ENCODE measurements at places on chromosomes 5 and 9.

DNA sequence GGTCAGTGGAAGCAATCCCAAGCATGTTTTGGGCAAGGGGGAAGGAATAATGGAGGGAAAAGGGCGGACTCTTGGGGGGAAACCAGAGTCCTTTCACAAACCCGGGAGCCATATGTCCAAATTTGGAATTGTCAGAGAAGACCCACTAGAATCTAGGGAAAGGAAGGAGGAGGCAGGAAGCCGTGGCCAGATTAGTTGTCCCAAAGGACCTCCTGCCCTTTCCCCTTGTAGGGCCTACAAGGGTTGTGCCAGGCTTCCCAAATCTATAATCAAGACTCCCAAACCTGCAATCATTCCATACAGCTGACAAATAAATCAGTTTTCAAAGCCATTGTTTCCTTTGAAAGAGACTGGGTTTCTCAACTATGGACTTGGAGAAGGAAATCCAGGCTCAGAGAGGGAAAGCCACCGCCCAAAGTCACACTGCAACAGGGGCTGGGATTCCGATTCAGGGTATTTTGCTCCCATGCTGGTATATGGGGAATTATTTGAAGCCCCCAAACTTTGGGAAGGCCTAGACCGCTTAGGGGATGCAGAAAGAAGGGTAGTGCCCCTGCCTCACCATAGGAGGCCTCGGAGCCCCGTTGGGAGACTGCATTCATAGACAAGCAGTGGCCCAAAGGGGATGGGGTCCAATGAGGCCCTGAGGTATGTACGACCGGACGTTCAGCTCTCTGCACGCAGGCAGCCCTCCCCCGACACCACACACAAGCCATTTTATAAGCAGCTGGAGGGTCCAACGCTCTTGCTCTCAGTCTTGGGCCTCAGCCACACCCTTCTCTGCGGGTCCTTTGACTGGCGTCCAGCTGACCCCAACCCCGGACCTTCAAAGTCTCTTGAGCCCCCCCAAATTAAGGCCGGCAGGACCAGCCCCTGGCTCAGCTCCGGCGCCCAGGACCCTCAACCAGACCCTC, 815 bp downstream of the ANXA6 start:
- DNase-seq, result peak; percentile 58

- DNase-seq, result peak; percentile 99
Measured at GRCh38 chr9:81492710-81493447, 196.5 kb downstream of the TLE1 start.

- no peak for DNase-seq
Measured at GRCh38 chr5:122412966-122413365, 100.9 kb downstream of the SNCAIP start.

- DNase-seq, result peak; percentile 100
Measured at GRCh38 chr5:81751009-81751835, at the start of gene SSBP2. Gene SSBP2, minus strand, starts transcription at chr5:81751097. Its CDS starts 55 bp downstream, at chr5:81751042.

DNA sequence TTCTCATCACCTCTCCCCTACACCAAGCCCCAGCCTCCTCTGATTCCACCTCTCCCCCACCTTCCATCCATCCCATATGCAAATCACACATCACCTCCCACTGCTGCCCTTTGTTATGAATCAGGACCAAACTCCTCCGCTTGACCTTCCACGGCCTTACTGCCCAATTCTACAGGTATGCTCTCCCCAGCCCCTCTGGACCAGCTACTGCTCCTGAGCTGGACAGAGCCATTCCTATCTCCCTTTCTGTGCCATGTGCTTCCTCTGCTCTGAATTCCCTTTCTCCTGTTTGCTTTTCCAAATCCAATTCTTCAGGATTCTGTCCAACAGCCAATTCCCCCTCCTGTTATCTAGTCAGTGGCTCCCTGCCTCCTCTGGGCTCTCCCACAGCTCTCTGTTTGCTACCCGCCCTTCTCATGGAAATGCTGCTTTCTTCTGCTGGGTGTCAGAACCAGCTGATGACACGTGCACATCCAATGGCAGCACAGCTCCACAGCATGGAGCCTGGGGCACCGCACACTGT, 8.3 kb downstream of the FABP6 start:
- DNase-seq, result no peak

DNA sequence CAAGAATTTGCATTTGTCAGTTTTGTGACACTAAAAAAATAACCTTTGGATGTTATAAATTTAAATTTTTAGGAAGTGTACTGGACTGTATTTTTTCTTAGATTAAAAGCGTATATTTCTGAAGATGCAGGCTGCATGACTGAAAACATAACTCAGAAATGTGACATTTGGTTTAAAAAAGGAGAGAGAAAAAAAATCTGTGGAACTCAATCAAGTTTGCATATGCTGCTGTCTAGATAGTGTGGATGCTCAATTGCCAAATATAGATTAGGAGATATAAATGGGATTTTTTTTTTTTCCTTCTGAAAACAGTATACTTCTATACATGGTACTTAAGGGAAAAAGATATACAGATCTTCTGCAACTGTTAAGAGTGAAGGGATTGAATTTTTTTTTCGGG, 402.3 kb downstream of the TAF11L14 start:
- DNase-seq, result no peak

GRCh38 chr5:132979976-132980375, 16.5 kb upstream of the AFF4 start:
- no peak for DNase-seq

DNA sequence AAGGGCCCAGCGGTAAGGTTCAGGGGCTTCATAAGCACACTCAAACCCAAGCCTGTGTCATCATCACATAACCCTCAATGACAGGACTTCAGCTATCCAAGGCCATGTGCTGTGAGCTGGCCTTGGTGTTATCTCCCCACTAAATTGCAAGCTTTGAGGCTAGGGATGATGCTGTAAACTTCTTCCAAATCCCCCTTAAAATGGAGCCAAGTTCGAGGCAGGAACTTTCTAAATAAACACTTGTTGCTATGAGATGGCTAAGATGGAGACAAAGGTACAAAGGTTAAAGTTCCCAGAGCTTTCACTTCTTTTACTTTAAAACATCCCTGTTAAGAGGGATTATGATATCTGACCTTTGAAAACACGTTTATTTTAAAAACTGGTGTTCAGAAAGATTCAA, 123.6 kb downstream of the MYO10 start:
- DNase-seq, result no peak

DNA sequence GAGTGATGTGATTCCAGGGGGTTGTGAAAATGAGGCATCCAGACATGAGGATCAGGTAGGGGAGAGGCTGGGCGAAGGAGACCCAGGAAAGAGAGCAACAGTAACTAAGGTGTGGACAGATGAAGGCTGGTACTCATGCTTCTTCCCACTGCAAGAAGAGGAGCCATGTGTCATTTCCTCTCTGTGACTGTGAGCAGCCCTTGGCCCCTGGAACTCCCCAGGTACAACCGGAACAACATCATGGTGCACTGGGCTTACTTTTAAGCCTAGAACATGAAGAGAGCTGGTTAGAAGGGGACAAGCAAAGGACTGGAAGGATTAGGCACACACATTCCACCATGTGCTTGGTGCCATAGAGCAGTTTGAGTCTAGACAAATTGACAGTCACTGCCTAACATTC, 10.9 kb upstream of the IL12B start:
- DNase-seq, result no peak

DNA sequence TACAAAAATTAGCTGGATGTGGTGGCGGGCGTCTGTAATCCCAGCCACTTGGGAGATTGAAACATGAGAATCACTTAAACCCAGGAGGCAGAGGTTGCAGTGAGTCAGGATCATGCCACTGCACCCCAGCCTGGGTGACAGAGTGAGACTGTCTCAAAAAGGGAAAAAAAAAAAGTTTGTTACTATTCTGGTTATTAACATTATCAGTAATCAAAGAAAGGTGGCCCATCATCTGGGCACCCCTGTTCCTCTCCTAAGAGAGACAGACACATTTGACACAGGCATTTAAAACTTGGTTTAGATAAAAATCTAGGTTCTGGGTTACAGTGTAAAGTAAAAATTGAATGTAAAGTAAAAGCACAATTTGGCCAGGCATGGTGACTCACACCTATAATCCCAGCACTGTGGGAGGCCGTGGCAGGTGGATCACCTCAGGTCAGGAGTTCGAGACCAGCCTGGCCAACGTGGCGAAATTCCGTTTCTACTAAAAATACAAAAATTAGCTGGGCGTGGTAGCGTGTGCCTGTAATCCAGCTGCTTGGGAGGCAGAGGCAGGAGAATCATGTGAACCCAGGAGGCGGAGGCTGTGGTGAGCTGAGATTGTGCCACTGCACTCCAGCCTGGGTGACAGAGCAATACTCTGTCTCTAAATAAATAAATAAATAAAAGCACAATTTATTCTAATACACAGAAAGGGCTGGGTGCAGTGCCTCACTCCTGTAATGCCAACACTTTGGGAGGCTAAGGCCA, 16.7 kb upstream of the PHYHD1 start:
- DNase-seq, result no peak

GRCh38 chr5:172872997-172873491, 39.0 kb downstream of the ERGIC1 start:
- DNase-seq, result peak; percentile 81

- DNase-seq, result no peak
Measured at GRCh38 chr9:34197756-34198711, 19.2 kb downstream of the UBAP1 start.

- DNase-seq, result no peak
Measured at GRCh38 chr9:129595903-129596540, 24.9 kb downstream of the C9orf50 start.

DNA sequence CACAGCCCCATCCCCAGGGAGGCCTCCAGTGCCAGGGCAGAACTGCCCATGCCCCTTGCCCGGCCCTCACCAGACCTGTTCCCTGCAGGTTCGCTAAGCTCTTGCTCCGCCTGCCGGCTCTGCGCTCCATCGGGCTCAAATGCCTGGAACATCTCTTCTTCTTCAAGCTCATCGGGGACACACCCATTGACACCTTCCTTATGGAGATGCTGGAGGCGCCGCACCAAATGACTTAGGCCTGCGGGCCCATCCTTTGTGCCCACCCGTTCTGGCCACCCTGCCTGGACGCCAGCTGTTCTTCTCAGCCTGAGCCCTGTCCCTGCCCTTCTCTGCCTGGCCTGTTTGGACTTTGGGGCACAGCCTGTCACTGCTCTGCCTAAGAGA, 110.1 kb downstream of the RXRA start:
- no peak for DNase-seq

DNA sequence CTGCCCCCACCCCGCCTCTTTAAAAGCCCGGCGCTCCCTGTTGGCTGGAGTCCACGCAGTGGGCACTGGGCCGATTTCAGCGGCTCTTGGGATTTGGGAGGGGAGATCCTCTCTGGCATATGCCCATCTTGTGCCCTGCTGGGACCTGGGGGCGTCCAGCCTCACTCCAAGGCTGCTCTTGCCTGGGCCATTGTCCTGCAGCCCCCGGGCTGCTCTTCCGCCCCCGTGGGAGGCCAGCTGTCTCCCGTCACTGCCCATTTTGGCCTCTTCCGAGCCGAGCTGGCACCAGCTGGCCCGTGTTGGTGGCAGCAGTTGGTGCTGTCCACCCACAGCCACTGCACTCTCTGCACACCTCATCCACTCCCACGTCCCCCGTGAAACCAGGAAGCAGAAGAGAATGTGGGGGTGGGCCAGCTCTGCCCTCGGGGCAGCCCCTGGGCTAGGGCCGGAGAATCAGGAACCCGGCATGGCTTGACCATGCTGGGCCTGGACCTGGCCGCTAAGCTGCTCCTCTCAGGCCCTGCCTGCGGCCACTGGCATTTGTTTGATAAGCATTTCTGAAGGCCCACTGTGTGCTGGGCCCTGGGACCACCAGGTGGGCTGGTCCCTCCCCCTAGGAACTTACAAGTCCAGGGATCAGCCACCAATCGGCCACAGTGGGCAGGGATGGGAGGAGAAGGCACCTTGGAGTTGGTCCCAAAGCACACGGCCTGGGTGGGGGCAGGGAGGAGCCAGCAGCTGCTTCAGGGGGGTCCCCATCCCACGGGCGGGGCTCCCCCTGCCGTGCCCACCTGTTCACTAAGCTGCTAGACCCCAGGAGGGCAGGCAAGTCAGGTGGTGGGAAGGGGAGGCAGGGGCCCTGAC, 2.2 kb downstream of the C8G start:
- no peak for DNase-seq

DNA sequence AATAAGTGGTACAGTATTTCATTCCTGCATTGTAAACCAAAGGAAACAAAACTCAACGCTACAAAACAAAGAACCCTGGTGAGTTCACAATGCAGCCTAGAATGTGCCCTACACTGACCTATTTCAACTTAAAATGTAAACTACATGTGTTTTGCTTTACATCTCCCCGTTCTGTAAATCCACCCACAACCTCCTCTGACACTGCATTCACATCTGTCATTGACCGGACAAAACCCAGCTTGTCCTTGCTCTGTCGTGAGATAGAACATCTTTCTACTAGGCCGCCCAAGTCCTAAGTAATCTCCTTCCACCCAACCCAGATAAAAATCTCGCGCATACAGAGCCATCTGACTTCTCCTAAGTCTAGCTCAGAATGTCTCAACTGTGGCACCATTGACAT, 6.1 kb upstream of the VLDLR start:
- DNase-seq, result no peak

DNA sequence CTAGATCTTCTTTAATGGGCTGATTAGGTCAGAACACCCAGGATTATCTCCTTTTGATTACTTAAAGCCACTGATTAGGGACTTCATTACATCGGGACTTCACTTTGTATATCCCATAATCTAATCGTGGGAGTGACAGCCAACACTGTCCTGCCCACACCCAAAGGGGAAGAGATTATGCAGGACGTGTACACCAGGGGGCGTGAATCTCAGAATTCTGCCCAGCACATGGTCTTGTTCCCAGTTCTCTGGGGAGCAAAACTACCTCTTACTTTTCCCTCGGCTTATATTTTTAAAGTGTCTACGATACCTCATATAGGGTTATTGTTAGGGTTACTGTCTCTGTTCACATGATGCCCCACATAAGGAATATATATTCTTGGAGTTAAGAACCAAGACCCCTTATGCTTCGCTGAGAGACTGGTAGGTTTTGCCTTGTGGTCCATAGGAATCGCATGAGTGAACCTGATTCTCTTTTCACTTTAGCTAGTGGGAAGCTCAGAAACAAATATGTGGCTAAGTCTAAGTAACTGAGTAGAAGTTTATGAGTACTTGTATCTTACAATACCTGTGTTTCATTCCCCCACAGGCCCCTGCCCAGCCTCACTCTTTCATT, 192.7 kb downstream of the GNA14 start:
- no peak for DNase-seq

GRCh38 chr9:31390403-31391025, 993.9 kb upstream of the ACO1 start:
- DNase-seq, result no peak

GRCh38 chr5:140253985-140254384, 48.9 kb downstream of the PFDN1 start:
- no peak for DNase-seq

DNA sequence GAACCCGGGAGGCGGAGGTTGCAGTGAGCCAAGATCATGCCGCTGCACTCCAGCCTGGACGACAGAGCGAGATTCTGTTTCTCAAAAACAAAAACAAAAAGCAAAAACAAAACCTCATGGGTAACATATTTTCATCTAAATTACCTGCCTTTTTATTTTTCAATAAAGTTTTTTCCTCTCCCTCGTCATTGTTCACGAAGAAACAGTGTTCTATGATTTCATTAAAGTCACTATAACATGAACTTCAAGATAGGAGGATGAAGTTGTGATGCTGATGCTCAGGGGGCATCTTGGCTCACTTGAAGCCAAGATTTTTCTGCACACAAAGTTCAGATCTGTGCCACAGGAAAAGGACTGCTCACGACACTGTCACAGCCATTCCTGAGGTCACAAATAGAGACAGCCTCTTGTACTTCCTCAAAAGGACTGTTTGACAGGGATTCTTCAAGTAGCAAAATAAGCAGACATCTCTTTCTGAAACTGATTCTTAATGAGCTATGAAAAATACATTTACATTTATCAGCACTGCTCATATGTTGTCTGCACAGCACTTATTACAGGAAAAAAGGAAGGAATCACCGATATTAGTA, 16.1 kb downstream of the NIPSNAP3B start:
- no peak for DNase-seq

GRCh38 chr5:43515678-43516048, 715 bp upstream of the C5orf34 start:
- no peak for DNase-seq

All from fibroblast of skin of right quadriceps (primary cell).